H54 (cell line): ENCODE measurements at places on chromosomes 4 and X.

- DNase-seq = no peak
These were observed 16.9 kb upstream of the ARMCX2 start for GRCh38 chrX:101676571-101676970.

- no peak for DNase-seq
These were observed 652 bp downstream of the SRPX start for GRCh38 chrX:38220024-38220414.

- no peak for DNase-seq
These were observed 1.4 kb downstream of the VEGFD start for GRCh38 chrX:15382813-15383212.

DNA sequence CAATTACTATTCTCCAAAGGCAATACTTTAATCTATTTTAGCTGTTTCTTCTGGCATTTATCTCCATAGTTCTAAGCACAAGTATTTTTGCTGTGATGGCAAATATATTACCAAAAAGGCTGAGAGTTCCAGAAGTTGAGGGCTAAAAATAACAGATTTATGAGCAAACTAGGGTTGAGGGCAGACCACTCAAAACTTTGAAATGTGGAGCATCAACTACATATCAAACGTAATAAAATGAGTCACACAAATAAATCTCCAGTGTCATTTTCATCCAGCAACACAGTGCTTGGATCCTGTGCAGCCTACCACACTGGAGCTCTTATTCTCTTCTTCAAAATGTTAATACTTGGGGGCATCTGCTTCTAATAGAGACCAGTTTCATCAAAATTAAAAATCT is 163.9 kb downstream of the HS3ST1 start:
- no peak for DNase-seq

DNA sequence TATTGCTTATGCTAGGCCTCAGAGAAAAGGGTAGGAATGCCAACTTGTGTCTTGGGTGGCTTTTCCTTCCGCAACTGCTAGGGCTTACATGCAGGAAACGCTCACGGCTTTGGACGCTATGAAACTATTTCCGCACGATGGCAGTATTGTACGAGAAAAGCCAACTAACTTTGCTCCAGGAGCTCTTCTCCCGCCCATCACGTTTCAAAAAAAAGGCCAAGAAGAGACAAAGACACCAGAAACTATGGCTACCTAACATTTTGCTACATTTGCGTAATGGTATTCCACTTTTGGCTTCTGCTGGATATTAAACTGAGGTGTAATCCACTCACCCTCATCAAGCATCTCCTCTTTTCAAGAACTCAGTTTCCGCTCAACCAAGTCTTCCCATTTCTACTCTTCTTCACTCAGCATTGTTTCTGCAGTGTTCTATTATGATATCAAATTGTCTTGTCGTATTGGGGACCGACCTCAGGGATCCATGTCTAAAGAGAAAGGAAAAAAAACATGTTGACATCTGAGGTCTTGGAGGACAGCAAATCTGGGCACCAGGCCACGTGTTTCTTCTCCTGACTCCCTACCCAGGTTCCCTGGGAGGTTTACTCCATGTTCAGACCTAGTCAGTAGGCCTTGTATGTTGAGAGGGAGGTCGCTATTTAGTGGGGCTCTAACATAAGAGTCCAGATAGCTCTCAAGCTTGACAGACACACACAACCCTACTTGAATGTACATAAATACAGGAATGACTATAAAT is 239.4 kb upstream of the STK26 start:
- no peak for DNase-seq
